CD4-positive, alpha-beta T cell treated with Interleukin-6 at 100 ng/mL for 8 hours (primary cell): ENCODE measurements at places on chromosomes 6 and 20.
A peak's percentile ranks its signal among the peaks of the same experiment; 100 is the strongest.

DNA sequence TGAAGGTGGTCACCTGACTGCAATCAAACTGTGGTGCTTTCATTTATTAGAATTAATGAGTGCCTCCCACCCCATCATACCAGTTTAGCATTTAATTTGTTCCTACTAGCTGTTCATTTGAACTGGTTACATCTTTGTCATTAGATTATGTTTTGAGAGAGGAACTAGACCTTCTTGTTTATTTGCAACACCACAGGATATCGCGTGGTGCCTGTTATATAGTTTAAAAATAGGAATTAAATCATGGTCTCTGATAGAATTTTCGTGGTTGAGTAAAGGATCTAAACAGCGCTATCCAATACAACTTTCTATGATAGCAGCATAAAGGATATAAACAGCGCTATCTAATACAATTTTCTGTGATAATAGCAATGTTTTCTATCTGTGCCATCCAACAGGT is 2.8 kb downstream of the RPRD1B start:
- DNase-seq: no peak

- no peak for DNase-seq
These were observed 53.1 kb upstream of the SMOC2 start for GRCh38 chr6:168387911-168388310.

GRCh38 chr6:62612471-62612870 is 326.4 kb upstream of the KHDRBS2 start:
- DNase-seq: no peak

DNA sequence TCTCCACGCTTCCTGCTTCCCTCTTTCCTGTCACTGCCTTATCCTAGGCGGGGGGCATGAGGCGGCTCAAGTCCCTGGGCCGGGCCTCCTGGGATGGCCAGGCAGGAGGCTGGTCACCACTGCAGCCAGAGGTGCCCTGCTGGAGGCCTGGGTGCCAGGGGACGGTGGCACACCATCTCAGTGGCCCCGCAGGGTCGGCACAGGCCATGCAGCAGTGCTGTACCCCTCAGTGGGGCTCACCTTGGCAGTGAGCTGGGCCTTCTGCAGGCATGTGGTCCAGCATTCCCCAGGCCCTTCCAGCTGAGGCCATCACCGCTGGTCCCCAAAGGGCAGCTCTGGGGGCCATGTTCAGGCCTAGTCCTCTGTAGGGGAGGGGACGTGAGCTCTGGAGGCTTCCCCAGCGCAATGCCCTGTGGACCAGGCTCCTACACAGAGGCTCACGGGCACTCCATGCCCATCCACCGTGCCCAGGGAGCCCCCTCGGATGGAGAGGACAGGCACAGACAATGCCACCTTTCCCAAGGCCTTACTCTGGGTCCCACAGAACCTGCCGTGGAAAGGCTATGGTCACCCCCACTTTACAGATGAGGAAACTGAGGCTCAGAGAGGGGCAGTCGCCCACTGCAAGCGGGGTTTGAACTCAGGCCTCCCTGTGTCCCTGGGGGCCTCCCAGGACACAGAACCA is 123.8 kb downstream of the TAF4 start:
- DNase-seq: no peak

DNA sequence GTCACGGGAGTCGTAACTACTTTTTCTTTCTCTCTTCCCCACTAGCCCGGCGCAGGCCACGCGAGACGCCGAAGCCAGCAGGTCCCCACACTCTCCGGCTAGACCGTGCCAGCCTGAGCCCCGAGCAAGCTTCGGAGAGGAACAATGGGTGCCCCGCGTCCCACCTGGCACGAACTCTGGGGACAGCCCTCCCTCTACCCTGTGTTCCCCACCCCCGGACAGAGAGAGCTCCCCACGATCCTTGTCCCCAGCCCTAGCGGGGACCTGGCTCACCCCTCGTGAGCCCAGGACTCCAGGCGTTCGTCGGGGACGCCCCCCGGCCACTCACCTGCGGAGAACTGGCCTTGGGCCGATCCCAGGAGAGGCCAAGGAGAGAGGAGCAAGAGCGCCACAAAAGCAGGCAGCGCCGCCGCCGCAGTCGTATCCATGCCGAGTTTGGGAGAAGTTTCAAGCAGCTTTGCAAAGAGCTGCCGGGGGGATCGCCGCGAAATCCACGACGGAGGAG is 416 bp downstream of the PTPRK start:
- peak; percentile 16 for DNase-seq

DNA sequence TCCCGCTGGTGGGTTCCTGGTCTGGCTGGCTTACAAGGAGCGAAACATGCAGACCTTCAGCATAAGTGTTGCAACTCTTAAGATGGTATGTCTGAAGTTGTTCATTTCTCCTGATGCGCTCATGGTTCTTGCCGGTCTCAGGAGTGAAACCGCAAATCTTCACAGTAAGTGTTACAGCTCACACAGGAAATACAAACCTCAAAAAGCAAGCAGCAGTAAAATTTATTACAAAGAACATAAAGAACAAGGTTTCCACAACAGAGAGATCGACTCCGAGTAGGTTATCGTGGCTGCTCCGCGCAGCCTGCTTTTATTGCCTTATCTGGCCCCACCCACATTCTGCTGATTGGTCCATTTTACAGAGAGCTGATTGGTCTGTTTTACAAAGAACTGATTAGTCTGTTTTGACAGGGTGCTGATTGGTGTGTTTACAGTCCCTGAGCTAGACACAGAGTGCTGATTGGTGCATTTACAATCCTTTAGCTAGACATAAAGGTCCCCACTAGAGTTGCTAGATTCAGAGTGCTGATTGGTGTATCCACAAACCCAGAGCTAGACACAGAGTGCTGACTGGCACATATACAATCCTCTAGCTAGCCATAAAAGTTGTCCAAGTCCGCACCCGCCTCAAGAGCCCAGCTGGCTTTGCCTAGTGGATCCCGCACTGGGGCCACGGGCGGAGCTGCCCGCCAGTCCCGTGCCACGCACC is 39.2 kb downstream of the TRIM27 start:
- peak; percentile 88 for DNase-seq

GRCh38 chr6:45512717-45513116 is 135.0 kb upstream of the SUPT3H start:
- DNase-seq: no peak

GRCh38 chr6:157787080-157787479 is 36.0 kb upstream of the SNX9 start:
- no peak for DNase-seq

DNA sequence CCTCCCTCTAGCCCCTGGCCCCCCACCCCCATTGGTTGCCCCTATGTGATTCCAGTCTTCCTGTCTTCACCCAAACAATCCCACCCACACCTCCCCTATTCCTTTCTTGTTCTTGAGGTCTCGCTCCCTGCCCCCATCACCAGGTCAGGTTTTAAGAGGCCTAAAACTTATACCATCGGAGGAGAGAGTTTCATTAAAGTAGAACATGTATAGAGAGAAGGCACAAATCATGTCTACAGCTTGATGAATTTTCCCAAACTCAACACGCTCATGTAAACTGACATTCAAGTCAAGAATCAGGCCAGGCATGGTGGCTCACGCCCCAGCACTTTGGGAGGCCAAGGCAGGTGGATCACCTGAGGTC is 44.5 kb downstream of the TGM2 start:
- no peak for DNase-seq

- DNase-seq: no peak
These were observed 38.0 kb downstream of the SLC9A8 start for GRCh38 chr20:49850463-49851230.

GRCh38 chr6:8131265-8131897 is 29.0 kb upstream of the EEF1E1 start:
- no peak for DNase-seq

DNA sequence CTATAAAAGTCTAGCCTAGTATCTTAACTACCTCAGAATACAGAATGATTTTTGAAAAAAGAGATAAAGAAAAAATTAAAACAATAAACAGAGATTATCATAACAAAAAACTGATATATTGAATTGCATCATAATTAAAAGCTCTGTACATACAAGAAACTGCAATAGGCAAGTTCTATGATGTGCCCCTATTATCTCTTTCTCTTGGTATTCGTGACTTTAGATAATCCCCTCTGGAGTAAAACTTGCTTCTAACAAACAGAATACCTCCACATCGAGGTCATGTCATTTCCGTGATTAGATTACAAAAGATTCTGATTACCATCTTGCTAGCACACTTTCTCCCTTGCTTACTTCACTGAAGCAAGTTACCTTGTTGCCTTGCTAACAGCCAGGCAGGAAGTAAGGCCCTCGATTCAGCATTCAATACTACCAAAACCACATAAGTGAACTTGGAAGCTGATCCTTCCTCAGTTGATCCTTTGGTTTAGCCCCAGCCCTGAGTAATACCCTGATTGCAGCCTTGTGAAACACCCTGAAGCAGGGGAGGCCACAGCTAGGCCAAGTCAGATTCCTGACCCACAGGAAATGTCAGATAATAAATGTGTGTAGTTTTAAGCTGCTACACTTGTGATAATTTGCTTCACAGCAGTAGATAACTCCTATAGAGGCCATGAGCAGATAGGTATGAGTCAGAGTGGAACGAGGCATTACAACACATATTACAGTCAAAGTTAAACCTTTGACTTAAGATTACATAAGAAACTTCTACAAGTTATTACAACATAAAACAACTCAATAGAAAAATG is 53.7 kb upstream of the TMX4 start:
- peak; percentile 20 for DNase-seq

- DNase-seq: no peak
These were observed 7.2 kb downstream of the HEBP2 start for GRCh38 chr6:138410972-138411880.

- no peak for DNase-seq
These were observed 39.5 kb upstream of the KIF16B start for GRCh38 chr20:16612706-16613105.

GRCh38 chr6:130933712-130934200 is 106.5 kb downstream of the SMLR1 start:
- no peak for DNase-seq

DNA sequence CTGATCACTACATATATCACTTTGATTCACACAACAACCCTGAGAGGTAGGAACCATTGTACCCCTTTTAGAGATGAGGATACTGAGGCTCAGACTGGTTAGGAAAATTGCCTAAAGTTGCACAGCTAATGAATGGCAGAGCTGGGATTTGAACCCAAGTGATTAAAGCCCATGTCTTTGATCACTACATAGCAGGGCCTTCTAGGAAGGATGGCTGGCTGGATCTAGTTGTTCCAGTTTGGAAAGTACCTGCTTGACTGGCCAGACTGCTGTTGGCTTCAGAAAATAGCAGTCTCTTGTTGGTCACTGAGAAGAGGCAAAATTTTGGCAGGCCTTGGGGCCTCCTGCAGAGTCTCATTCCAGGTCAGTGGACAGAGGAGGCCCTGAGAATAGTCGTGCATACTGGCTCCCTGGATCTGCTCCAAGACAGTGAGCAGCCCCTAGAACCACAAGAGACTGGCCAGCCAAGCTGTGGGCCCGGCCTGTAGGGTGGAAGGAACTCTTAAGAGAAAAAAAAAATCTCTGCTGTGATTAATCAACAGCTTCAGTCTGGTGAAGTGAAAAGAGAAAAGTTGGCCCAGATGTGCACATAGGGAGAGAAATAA is 17.5 kb downstream of the PPARD start:
- no peak for DNase-seq

DNA sequence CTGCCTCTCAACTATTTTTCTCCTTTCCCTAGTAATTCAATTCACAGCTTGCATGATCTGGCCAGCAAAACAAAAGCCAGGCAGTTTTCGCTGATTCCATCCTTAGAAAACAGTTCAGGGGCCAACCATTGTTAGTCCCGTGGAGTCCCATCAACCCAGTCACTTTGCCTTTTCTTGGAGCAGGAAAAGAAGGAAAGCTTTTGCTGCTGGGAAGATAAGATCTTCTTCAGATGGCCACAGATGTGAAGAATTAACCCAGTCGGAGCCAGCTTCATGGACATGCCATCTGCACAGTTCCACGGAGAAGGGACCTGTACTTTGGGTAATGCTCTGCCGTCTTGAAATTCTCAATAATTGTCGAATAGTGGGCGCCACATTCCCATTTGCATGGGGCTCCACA is 76.9 kb upstream of the TSHZ2 start:
- no peak for DNase-seq

- DNase-seq: no peak
These were observed 9.1 kb downstream of the BCL2L1 start for GRCh38 chr20:31713312-31714273.

GRCh38 chr20:46694484-46694883 is 5.2 kb upstream of the TP53RK start:
- DNase-seq: no peak

DNA sequence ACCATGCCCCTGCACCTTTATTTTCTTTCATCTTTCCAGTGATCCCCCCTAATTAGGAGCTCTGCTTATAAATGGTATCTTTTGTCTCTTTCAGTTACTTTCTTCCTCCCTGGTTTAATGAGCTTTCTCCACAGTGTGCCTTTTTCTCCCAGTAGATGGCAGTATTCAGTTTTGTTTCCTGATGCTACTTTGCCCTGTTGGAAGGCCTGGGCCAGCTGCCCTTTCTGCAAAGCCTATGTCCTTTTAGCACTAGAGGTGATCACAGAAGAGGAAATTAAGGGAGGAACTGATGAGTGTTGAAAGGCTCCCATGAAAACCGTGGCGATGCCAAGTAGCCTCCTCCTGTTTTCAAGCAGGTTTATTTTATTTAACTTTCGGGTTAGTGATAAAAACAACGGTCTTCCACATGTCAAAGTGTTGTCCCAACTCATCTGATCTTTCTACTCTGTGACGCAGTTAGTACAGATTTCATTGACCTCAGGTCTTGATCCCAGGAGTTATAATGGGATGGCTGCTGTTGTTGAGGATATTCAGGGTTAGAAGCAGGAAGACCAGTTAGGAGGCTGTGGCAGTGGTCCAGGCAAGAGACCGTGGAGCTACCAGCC is 184.2 kb upstream of the BMP2 start:
- DNase-seq: no peak

DNA sequence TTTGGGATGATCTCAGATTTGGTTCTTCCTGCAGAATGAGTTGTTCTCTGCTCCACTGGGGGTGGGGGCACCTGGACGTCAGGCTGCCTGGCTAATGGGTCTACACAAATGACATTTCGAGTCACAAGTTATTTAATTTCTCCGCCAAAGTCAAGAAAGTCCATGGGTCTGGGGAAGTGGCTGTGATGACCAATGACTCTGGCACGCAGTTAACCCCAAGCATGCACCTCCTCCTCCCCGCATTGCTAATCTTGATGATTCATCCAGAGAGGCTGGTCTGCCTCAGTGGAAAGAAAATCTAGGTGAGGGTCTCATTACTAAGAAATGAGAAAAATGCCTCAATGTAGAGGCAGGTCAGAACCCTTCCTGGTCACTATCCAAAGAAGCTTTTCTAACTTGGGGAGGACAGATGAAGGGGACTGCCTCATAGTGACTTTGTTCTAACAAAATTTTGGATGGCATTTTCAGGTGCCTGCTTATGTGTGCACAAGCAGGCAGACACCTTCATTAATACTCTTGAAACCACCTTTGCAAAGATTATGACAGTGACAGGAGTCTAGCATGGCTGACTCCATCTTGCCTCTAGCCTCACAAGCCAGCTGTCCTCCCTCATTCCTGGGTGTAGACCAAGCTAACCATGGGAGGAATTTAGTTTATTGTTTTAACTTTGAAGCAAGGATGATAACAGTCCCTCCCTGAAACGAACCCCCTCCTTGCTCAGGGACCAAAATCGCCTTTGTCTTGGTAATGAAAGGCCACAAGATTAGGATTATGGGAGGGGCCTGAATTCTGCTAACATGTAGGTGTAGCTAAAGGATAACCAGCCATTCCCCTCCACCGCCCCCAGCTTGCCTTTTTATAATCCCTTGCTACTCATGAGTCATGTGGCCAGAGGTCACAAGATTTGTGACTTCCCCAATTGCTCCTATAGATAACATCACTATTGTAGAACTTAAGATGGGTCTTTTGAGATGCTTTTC is 98.6 kb upstream of the MRPS10 start:
- DNase-seq: no peak
